ENCODE measurements at places on chromosomes 16 and 17.
A peak's percentile ranks its signal among the peaks of the same experiment; 100 is the strongest.

GRCh38 chr16:6527646-6528045 is 805.0 kb upstream of the RBFOX1 start:
- DNase-seq: no peak

- no peak for DNase-seq
Measured at GRCh38 chr16:81926036-81926435, 85.2 kb downstream of the SDR42E1 start.

DNA sequence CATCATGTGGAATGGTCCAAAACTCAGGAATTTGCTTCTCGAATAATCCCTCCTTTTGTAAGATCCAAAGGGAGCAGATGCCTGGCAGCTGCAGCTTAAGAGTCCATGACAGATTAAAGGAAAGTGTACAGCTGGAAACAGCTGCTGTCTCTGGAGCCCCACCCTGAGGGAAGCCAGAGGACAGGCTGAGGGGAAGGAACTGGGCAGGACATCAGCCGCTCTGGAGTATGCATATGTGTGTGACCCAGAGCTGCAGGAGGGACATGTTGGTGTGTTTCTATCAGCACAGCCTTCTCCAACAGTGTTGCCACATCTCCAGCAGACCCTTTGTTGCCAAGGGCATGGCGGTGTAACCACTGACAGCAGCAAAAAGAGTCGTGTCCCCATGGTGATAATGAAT is 46.2 kb downstream of the CYB561 start:
- no peak for DNase-seq

DNA sequence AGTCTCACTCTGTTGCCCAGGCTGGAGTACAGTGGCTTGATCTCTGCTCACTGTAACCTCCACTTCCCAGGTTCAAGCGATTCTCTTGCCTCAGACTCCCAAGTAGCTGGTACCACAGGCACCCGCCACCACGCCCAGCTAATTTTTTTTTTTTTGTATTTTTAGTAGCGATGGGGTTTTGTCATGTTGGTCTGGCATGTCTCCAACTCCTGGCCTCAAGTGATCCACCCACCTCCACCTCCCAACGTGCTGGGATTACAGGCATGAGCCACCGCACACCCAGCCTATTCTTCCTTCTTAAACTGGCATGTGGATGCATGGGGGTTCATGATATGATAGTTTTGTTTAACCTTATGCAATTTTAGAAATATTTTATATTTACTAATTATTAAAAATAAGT is 39.4 kb upstream of the VWA3A start:
- DNase-seq: no peak

- no peak for DNase-seq
Measured at GRCh38 chr17:55440391-55440790, 18.8 kb upstream of the MMD start.

- DNase-seq: no peak
Measured at GRCh38 chr17:80228477-80228876, 8.2 kb downstream of the SLC26A11 start.

DNA sequence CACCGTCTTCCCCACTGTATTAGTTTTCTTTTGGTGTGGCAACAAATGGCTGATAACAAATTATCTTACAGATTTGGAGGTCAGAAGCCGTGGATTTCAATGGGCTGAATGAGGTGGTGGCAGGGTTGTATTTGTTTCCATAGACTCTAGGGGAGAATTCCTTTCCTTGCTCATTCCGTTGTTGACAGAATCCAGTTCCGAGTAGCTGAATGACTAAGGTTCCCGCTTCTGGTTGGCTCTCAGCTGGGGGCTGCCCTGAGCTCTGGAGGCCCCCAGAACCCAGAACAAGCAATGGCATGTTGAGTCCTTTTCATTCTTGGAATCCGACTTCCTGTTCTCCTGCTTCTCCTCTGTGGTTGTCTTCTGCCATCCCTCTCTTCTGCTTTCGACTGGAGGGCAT is 280.4 kb downstream of the SNX29 start:
- DNase-seq: no peak

GRCh38 chr16:57643147-57643874 is 14.9 kb downstream of the ADGRG1 start:
- DNase-seq: no peak

- no peak for DNase-seq
Measured at GRCh38 chr16:66097751-66098150, 268.7 kb upstream of the CDH5 start.

DNA sequence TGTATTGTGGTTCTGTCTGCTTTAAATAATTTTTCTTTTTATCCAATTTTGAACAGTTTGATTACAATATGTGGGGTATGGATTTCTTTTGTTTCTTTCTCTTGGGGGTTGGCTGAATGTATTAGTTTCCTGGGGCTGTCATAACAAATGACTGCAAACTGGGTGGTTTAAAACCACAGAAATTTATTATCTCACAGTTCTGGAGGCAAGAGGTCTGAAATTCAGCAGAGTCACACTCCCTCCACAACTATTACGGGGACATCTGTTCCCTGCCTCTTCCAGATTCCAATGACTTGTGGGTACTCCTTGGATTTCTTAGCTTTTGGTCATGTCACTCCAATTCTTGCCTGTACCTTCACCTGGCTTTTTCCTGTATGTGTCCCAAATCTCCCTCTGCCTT is 23.7 kb downstream of the COX11 start:
- DNase-seq: no peak

DNA sequence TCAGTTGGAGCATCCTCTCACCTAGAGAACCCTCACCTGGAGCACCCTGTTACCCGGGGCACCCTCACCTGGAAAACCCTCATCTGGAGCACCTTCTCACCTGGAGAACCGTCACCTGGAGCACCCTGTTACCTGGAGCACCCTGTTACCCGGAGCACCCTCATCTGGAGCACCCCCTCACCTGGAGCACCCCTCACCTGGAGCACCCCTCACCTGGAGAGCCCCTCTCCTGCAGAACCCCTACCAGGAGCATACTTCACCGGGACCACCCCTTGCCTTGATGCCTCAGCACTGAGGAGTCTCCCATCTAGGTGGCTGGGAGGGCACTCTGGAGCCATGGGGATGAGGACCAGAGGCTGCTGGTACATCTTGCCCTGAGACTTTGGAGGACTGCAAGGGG is 3.4 kb upstream of the FBXL16 start:
- DNase-seq: no peak

DNA sequence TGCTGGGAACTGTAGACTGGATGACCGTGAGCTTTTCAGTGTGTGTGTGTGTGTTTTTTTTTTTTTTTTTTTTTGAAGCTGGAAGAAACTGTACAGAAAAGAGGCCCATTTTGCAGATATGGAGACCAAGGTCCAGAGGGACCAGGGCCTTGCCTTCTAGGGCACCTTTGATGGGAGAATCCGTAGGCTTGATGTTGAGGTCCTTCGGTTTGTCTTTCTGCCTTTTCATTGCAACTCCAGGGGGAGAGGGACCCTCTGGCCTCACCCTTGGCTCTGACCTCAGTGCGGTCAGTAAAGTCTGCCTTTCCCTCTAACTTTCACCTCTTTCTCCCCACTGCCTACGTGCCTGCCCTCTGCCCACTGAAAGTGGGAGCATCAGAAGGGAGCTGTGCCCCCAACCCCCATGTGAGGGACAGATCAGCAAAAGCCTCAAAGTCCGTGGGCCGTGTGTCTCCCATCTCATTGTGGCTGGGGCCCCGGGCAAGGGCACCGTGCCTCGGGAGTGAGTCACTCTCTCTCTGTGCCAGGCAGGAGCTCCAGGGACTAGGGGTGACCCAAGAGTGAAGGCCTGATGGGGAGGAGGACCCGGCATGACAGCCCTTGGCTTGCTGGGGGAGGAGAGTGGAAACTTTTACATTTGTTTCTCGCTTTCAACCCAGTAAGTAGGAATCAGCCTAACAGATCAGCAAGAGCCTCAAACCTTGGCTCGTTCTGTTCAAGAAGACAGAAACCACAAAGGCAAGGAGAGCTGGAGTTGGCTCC is 123.6 kb downstream of the CMIP start:
- peak; percentile 27 for DNase-seq

GRCh38 chr17:40425741-40426140 is 8.0 kb upstream of the TOP2A start:
- DNase-seq: no peak

GRCh38 chr17:54426296-54426886 is 474.3 kb upstream of the TOM1L1 start:
- no peak for DNase-seq

DNA sequence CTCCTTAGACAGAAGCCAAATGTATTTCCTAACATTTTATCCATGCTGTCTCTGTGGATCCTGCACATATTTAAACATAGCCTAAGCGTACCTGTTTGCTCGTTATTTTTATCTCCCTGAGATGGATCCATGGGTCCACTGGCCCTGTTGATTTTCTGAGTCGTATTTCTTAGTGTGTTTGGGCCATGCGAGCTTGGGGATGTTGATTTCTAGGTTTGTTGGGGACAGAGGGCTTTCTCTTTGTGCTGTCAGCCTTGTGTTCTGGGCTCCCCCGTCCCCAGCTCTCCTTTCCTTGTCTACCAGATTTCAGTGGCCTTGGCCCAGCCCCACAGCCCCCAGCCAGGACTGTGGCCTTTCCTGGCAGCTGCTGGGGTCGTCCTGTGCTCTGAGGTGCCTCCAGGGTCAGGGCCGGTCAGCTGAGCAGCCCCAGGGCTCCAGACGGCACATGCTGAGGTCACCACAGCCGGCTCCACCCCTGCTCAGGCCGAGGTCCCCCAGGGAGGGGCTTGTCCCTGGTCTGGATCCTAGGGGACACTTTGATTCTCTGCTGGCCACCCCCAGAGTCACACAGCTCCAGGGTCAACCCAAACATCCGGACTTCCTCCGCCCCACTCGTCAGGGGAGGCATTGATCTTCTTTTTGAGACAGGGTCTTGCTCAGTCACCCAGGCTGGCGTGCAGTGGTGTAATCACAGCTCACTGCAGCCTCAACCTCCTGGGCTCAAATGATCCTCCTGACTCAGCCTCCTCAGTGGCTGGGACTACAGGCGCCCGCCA is 4.4 kb downstream of the SSTR5 start:
- no peak for DNase-seq

DNA sequence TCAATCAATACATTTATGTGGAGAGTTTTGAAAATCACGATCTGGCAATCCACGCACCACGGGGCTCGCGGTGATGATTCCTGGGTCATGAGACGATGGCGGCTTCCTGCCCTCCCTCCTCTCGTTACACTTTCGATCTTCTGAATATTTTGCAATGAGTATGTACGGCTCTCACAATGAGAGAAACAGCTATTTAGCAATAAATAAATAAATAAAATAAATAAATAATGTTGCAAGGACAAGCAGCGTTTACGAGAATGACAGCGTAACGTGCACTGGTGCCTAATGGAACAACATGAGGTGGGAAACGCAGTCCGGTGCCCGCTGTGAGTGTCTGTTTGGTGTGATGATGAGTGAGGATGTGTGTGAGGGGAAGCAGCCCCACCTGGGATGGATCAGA is 46.7 kb upstream of the JPH3 start:
- no peak for DNase-seq

DNA sequence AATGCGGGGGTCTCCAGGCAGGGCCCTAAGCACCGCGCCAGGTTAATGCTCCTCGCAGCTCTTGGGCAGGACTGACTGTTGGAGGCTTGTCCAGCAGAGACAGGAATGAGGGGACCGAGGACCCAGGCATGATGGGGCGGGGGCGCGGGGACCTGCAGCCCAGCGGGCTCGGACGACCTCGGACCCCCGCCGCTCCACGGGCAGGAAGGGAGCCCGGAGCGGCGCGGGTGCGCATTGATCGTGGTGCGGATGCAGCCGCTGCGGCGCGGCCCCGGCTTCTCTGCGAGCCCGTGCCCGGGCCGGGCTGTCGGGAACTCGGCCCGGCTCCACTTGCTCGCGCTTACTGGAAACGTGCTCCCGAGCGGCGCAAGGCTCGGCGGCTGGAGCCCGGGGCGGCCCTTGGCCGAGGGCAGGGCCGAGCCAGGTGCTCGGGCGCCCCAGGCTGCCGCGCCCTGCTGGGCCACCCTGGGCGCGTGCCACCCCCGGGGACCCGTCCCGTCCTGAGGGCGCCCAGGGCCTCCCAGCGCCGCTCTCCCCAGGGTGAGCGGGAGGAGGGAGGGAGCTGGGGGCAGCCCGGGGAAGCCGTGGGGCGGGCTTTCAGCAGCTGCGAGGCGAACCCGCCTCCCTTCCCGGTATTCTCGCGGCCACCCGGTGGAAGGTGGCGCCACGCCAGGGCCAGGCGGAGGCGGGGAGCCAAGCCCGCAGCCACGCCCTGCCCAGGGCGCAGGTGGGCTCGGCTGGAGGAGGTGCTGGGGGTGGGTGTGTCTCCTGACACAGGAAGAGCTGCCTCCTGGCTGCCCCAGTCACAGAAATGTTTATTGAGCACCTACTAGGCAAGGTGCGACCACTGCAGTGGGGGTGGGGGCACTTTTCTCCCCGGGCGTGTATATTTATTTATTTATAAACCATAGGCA is 45.9 kb downstream of the SOCS3 start:
- DNase-seq: peak; percentile 48

GRCh38 chr16:70611785-70612303 is 34.5 kb upstream of the IL34 start:
- DNase-seq: no peak

DNA sequence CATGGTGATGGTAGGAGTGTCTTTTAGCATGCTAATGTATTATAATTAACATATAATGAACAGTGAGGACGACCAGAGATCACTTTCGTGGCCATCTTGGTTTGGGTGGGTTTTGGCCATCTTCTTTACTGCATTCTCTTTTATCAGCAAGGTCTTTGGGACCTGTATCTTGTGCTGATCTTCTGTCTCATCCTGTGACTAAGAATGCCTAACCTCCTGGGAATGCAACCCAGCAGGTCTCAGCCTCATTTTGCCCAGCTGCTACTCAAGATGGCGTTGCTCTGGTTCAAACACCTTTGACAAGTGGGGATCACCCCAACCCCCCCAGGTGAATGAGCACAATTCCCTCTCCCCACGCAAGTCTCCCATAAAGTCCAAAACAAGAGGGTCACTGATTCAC is 49.3 kb upstream of the ETV4 start:
- no peak for DNase-seq

DNA sequence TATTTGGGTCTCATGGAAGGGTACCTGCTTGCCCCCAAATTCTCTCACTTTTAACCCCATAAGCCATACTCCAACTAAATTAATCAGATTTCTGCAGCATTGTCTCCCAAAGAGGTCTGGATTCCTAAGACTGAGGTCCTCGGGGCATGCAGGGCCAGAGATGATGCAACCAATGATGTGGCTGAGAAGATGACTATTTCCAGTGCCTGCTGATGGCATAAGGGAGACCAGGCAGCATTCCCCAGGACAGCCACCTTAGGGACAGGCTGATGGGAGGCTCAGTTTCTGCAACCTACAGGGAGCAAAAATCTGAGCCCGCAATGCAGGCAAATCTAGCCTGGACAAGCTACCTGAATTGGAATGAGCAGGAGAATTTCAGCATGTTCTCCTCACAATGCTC is 76.8 kb upstream of the ASIC2 start:
- DNase-seq: no peak

DNA sequence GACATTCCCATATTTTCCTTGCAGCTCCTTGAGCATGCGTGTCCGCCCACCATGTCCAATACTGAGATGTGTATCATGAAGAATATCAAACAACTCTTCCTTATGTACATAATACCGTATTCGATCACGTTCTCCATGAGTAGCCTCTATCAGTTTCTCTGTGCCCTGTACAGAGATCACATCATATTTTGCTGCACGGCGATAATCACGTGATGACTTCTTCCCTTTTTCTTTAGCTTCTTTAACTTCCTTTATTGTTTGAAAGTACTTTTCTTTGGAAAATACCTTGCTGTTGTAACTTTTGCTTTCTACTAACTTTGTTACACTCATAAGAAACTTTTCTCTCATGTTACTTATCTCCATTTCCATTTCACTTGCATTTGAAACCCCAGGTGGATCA is 6.6 kb downstream of the KRABD2 start:
- no peak for DNase-seq

GRCh38 chr17:20314834-20315233 is 152.5 kb downstream of the LGALS9B start:
- no peak for DNase-seq

- DNase-seq: no peak
Measured at GRCh38 chr16:47507701-47508100, 46.6 kb downstream of the PHKB start.
